ENCODE measurements at places on chromosomes 1 and 21.

GRCh38 chr1:178220094-178220493 is 126.2 kb downstream of the RASAL2 start:
- DNase-seq: no peak

DNA sequence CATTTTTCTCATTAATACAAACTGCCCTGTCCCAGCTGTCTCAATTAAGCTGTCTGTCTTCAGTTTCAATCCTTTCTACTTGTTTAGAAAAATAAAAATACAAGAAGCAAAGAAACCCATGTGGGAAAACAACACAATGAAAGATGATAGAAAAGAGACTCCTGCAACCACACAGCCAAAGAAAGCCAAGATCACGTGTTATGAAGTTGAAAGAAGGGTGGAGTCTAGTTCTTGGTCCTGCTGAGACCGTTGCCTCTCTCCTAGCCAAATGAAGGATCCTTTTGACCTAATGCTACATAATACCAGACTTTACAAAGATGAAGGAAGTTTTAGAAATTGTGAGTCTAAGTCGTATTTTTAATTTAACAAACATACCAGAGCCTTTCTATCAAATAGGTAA is 218.8 kb upstream of the RRP15 start:
- no peak for DNase-seq

GRCh38 chr1:74162333-74162732 is 35.6 kb downstream of the LRRIQ3 start:
- DNase-seq: no peak

DNA sequence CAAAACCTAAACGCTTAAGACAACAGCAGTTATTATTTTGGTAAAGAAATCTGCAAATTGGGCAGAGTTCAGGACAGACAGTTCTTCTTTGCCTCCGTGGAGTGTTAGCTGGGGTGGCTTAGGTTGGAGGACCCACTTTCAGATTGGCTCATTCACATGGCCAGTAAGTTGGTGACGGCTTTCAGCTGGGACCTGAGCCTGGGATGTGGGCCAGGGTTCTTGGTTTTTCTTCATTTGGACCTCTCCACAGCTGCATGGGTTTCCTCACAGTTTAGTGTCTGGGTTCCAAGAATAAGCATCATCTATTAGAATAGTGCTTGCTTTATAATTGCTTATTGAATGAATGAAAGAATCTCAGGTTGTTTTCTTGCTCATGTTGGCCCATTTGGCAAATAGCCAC is 72.2 kb downstream of the ATF6 start:
- DNase-seq: no peak

GRCh38 chr1:241356519-241357365 is at the start of gene RGS7:
Gene RGS7 (minus strand): TSS chr1:241357205.
- peak; percentile 17 for DNase-seq

GRCh38 chr1:76260279-76260678 is 185.7 kb downstream of the ST6GALNAC3 start:
- DNase-seq: no peak

- no peak for DNase-seq
Observed at GRCh38 chr1:176379626-176380339, 83.2 kb upstream of the PAPPA2 start.

DNA sequence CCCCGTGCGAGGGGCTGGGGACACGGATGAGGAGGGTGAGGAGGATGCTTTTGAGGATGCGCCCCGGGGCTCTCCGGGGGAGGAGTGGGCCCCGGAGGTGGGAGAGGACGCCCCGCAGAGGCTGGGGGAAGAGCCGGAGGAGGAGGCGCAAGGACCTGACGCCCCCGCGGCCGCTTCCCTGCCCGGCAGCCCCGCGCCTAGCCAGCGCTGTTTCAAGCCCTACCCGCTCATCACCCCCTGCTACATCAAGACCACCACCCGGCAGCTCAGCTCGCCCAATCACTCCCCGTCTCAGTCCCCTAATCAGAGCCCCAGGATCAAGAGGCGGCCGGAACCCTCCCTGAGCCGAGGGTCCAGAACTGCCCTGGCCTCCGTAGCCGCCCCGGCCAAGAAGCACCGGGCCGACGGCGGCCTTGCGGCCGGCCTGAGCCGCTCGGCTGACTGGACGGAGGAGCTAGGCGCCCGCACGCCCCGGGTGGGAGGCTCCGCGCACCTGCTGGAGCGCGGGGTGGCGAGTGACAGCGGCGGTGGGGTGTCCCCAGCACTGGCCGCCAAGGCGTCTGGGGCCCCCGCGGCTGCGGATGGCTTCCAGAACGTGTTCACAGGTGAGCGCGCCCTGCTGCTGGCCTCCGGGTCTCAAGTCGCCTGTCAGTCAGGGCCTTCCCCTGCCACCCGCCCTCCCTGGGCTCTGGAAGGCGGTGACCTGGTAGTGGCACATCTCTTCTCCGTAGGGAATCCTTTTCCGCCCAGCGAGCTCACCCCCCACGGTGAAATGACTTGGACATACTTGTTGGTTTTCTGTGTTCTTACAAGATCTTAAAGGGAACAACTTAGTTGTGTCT is 1.7 kb downstream of the FMN2 start:
- no peak for DNase-seq

DNA sequence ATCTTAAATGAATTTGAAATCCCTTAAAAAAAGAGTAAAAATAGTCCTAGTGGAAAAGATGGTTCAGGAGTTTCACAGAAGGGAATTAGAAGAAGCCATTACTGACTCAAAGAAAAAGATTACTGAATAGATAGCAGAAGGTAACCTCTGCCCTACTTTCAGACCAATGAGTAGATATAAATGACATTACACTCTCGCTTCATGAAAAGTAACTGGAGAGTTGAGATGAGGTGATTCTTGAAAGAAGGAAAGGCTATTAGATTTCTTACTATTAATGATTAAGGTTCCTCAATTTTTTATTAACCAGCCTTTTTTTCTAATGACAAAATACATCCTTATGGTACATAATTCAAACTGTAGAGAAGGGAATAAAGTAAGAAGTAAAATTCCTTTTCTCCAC is 28.3 kb downstream of the CCN1 start:
- DNase-seq: no peak

- no peak for DNase-seq
Observed at GRCh38 chr1:198399452-198399851, 141.0 kb downstream of the ATP6V1G3 start.

GRCh38 chr21:34621434-34622350 is 6.8 kb upstream of the RCAN1 start:
- no peak for DNase-seq

DNA sequence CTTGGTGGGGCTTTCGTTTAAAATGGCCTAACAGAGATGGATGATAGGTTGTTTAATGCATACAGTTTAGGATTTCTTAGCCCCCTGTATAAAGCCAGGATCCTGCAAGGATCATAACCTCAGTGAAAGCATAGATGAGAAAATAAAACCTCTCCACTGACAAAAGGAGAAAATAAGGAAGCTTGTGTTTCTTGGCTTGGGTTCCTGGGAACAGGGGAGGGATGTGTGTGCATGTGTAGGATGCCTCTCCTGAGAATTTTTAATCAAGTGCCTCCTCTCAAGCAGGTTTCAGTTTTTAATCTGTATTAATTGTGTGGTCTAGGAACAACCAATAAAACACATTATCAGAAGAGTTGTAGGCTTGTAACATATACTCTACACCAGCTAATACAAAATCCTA is 26.1 kb downstream of the PRKACB start:
- no peak for DNase-seq

DNA sequence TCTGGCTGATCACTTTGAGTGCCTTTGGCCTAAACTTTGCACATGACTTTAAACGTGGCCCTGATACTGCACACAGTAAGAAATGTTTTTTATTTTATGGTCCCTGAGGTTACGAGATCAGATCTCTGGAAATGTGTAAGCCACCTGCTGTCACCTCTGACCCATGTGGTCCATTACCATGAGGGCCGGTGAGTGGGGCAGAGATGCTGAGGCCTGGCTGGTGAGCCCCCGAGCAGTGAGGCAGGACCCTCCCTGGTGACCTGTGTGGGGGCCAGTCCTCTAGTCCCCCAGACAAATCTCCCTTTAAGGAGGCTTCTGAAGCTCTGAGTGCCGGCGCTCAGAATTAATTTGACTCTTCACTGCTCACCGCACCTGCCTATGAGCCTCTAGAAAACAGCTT is 12.4 kb downstream of the TFF3 start:
- no peak for DNase-seq

DNA sequence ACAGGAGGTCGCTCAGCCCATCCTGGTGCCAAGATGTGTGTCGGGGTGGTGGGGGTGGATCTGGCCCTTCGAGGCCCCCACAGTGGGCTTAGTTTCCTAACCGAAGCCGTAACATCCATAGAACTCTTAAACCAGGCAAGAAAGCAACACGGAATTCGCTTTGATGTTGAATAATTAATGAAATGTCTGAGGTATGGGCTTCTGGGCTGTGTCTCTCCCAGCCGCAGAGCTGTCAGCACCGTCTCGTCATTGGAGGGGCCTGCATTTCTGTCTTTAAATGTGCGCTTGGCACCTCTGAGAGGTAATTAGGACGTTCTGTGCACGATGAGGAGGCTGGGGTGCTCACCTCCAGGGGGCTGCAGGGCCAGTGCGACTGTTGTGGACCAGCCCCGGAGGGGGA is 13.3 kb upstream of the PLCH2 start:
- no peak for DNase-seq

DNA sequence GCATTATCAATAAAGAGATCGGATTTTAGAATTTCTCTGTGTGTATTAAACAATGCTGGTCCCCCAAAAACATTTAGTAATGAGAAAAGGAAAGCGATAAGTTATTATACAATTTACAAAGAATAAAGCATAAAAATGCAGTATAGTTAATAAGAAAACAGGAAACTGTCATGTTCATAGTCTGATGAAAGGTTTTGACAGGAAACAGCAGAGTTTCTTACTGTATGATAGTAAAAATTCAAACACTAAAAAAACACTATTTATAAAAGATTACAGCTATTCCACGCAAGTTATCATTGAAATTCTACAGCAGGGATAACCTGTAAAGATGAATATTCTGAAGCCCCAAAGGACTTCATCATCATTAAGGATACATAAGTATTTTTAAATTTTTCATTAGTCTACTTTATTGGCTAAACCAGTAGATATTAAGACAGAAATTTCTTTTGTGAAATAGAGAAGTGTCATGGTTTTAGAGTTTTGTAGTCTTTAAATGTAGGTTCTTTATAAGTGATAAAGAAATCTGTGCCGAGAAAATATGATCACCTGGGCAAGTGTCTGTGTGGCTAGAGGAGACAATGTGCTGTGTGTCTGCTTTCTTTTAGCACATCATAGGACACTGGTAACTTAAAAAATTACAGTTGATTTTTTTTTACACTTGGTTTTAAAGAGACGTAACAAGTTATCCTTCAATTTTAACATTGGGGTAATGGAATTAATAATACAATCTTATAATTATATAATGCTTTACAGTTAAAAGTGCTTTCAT is 49.7 kb upstream of the GFI1 start:
- no peak for DNase-seq

GRCh38 chr1:164794356-164794755 is 235.4 kb downstream of the PBX1 start:
- no peak for DNase-seq

- DNase-seq: no peak
Observed at GRCh38 chr1:234237393-234237792, 135.9 kb upstream of the COA6 start.

DNA sequence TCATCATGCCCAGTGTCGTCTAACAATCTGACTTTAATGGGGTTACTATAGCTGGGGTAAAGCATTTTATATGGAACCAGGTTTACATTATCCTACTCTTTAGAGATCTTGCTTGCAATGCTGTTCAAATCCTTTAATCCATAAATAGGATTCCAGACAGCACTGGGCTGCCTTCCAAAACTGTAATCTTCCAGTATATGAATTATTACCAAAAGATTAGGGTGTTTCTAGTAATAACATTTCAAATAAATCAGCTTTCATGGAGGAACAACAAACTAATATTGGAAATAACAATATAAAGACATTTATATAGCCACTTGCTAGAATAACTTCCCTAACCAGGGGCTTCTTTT is 88.6 kb upstream of the PLXNA2 start:
- no peak for DNase-seq

DNA sequence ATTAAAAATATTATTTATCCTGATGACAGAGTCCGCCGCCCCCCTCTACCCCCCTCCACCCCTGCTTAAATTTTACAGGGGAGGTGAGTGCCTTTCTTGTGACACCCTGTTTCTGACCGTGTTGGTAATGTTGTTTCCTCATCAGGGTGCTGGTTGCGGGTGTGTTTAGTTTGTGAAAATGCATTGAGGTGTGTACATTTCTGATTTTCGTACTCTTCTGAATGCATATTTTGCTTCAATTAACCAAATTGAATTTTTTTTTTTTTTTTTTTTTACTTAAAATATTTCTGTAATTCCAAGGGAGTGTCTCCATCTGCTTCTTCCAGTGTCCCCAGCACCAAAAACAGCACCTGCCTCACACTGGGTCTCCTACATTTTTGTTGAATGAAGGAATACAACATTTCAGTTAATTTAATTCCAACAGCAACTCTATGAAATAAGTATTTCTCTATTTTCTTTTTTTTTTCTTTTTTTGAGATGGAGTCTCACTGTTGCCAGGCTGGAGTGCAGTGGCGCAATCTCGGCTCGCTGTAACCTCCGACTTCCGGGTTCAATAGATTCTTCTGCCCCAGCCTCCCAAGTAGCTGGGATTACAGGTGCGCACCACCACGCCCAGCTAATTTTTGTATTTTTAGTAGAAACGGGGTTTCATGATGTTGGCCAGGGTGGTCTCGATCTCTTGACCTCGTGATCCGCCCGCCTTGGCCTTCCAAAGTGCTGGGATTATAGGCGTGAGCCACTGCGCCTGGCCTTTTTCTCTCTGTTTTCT is 5.6 kb upstream of the SLC2A1 start:
- DNase-seq: no peak

DNA sequence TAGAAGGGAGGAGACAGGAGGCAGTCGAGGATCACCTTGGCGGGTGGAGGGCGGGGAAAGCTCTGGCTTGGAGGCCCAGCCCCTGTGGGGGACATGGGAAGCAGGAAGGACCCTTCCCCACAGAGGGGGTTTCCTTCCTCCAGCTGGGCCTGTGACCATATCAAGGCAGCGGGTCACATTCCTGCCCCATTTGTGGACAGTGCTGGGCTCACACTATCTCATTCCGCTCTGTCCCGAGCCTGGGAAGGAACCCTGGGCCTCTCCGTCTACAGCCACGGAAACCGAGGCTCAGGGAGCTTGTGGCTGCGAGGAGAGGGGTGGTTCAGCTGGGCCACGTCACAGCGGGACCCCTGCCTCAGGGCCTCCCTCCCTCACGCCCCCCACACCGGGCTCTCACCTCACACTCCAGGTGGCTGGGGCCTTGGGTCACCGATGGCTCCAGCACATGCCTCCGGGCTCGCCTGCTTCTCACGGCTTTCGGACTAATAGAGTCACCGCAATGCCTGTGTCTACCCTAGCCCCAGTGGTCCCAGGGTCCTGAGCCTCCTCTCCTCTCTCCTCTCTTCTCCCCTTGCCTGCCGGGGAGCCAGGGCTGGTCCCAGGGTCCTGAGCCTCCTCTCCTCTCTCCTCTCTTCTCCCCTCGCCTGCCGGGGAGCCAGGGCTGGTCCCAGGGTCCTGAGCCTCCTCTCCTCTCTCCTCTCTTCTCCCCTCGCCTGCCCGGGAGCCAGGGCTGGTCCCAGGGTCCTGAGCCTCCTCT is 56.4 kb downstream of the SLC19A1 start:
- DNase-seq: no peak

- DNase-seq: no peak
Observed at GRCh38 chr1:236604905-236605806, 840 bp upstream of the HEATR1 start.

GRCh38 chr1:210800301-210800700 is 333.6 kb downstream of the KCNH1 start:
- no peak for DNase-seq
